Activated CD4-positive, alpha-beta T cell treated with anti-CD3 and anti-CD28 coated beads for 24 hours (primary cell): ENCODE measurements at places on chromosomes 1 and 21.

- no peak for DNase-seq
Observed at GRCh38 chr1:48572646-48573258, 100.7 kb upstream of the SPATA6 start.

DNA sequence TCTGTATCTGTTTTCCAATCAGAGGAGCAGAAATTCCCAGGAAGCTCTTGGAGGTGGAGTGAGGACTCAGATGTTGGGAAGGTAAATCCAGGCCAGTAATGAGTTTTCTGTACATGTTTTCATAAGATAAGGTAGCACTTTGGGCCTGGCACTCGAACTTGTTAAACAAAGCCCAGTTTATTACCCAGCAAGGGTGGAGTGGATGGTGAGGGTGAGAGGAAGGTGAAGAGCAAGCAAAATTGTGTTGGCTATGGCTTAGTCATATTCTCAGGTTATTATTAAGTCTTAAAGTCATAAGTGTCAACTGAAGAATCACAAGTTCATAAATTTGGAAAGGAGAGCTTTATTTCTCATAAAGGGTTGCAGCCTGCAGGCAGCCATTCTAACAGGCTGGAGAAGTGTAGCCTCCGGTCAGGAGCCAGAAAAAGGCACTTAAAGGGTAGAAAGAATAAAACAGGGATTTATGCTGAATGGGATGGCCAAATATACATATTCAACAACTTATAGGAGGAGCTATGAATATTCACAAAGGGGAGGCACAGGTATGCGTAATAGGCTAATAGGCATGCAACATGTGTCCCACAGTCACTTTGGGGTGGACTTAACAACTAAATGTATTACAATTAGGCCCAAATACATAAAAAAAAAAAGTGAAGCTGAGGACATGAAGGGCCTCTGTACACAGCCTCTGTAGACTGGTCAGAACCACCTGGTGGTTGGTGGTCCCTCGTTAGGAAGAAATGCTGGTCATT is 523.9 kb downstream of the LMO4 start:
- DNase-seq: no peak

- DNase-seq: no peak
Observed at GRCh38 chr1:198211696-198212095, 54.9 kb downstream of the NEK7 start.

DNA sequence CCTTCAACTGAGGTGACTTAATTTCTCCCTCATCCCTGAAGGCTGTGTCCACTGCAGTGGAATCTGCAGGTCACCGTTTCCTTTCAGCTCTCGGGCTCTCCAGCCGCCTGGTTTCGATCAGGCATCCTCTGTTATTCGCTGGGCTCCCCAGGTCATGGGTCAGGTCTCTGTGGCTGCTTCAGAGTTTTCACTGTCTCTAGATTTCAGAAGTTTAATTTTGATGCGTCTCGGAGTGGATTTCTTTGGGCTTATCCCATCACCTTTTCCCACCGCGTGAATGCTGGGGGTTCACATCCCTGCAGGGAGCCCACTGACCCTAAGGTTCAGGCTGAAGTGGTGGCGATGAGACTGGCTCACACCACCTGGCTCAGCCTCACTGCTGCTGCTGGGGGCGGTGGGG is 3.3 kb downstream of the ACTRT2 start:
- DNase-seq: no peak

GRCh38 chr1:230073371-230074035 is 6.5 kb downstream of the GALNT2 start:
- DNase-seq: no peak

DNA sequence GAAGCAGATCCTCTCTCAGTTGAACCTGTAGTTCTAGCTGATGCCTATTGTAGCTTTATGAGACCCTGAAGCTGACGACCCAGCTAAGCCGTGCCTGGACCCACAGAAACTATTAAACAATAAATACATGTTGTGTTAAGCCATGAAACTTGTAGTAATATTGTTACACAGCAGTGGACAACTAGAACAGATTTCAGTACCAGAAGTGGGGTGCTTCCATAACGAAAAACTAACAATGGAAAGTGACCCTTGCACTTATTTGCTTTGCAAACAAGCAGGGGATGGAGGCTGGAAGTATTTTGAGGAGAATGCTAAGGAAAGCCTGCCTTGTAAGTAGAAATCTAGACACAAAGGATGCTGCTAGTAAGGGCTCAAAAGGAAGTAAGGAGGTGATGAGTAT is 18.1 kb upstream of the HEATR1 start:
- DNase-seq: no peak

GRCh38 chr1:85334962-85335361 is 58.5 kb upstream of the BCL10 start:
- no peak for DNase-seq

DNA sequence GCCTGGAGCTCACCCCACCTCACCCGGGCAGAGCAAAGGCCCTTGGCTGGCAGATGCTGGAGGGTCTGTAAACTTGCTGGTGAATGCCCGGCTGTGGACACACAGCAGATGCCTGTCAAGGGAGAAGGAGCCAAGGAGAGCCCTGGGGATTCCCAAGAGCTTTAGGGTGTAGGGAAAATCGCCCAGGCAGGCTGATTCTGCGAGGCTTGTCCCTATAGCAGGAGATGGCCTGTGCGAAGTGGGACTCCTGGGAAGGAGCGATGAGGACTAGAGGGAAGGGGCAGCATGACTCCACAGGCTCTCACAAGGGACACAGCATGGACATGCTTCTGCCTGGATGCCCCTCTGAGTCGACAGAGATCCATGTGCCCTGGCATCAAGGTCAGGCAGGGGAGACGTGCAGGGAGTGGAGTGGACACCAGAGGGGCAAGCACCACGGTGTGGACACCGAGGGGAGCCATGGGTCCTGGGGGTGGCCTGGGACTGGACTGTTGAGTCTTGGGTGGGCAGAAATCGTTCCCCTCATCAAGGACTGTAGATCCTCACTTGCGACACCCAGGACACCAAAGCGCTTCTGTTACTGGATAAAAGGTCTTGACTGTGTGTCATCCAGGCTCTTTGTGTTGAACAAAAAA is 71.4 kb upstream of the ABCG1 start:
- no peak for DNase-seq

GRCh38 chr1:235941876-235942624 is 75.3 kb upstream of the LYST start:
- no peak for DNase-seq

GRCh38 chr1:95197616-95198252 is 36.3 kb upstream of the RWDD3 start:
- DNase-seq: no peak

GRCh38 chr1:237568955-237569354 is 321.8 kb downstream of the ZP4 start:
- DNase-seq: no peak

GRCh38 chr1:161792740-161793139 is 26.6 kb downstream of the ATF6 start:
- no peak for DNase-seq

DNA sequence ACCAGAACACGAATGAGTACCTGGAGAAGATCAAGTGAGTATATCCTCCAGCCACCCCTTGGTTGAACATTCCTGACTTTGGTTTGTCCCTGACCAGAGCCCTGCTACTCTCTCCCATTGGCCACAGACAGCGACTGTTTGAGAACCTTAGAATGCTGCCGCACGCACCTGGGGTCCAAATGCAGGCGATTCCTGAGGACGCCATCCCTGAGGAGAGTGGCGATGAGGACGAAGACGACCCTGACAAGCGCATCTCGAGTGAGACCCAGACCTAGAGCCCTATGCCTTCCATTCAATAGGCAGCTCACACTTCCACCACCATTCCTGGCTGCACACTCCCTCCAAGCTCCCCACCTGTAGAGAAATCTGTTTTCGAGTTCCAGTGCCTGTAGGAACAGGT is 4.5 kb downstream of the MARCKSL1 start:
- DNase-seq: no peak

GRCh38 chr21:26782331-26782730 is 62.9 kb downstream of the ADAMTS1 start:
- no peak for DNase-seq

DNA sequence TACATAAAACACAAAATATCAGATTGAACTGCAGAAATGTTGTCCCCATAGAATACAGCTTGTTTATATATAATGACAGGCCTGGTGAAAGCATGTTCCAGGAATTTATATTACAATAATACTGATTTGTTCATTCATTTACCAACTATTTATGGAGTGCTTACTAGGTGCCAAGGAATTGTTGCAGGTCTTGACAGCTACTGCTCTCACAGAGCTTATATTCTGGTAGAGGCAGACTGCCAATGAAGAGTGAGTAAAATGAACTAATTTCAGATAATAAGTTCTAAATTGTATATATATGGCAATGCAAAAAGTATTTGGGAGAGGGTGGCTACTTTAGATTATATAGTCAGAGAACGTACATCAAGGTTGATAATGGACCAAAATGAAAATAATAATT is 152.0 kb downstream of the COQ8A start:
- DNase-seq: no peak

DNA sequence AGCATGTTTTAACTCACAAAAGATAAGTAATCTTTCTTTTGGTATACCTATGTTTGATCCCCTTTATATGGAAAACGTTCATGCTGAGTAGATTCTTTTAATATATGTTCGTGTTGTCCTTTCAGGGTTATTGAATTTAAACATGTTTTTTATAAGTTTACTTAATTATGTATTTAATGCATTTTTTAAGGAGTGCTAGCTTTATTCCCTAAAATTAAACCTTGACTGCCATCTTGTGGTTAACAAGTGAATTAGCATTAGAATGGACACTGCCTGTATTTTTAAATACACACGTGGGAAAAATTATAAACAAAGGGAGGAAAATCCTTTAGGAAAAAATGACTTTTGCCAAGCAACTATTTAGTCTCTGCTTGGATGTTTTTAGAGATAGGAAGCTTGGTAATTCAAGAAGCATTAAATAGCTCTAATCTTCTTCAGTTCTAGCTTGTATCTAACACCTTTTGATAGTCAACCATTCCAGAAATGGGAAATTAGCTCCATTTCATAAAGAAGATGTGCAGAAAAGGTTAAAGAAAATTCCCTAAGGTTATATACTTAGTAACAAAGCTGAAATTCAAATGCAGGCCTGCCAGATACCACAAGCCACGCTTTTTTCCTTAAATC is 43.0 kb downstream of the UBE2U start:
- DNase-seq: no peak

DNA sequence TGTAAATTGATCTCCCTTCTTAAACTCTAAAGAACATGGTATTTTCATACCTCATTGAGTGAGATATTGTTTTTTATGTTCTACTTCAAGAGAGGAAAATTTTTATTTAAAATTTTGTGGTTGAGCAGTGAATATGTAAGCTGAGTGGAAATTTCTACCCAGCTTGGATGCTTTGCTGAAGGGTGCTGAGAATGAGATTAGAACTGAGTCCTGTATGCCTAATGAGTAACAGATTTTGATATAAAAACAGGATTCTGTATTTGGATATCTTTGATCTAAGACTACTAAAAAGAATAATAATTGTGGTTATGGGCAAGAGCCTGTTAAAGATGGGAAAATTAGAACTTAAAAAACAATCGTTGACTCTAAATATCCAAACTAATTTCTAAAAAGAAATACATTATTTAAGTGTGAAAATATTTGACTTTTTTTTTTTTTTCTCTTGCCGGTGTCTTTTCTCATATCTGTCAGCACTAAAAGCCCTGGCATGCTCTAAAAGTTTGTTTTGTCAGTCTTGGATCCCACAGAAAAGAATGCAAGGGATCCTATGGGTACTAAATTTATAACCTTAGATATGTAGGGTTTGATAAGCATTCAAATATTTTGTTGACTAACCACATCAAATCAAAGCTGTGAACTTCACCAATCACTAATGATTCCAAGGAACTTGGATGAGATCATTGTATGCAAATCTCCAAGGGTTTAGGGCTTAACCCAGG is 652.3 kb downstream of the PTPRC start:
- DNase-seq: no peak

GRCh38 chr1:1538334-1538733 is 2.1 kb downstream of the TMEM240 start:
- DNase-seq: no peak

DNA sequence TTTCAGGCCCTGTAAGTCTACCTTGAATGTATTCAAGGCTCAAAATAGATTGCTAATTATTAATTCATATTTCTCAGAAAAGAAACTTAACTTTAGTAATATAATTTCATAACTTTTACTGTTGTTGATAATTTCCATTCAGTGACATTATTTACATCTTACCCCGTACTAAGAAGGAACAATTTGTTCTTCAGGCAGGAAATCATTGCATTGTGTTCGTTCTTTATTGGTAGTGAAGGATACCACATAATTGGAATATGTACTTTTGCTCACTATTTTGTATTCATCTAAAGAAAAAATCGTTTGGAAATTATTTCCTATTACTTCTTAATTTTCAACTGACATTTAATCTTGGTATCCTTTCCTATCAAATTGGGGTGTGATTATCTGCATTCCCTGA is 39.4 kb downstream of the CTTNBP2NL start:
- no peak for DNase-seq

DNA sequence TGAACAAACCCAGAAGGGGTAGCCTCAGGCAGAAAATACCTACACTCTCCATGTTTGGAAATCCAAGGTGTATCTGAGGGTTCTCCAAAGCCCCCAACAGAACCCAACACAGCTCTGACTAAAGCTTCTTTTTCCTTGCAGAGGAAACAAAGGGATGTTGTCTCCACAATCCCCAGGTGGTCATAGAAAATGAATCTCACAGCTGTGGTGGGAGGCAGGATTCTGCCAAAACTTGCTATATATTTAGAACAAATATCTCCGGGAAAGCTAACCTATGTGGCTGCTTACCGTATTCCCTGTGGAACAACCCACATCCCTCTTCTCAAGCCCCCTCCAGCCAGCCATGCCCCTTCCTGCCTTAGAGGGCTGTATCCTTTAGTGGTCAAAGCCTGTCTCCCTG is 406.1 kb downstream of the PRDM2 start:
- DNase-seq: no peak

GRCh38 chr21:40471103-40471502 is 375.9 kb downstream of the DSCAM start:
- no peak for DNase-seq

DNA sequence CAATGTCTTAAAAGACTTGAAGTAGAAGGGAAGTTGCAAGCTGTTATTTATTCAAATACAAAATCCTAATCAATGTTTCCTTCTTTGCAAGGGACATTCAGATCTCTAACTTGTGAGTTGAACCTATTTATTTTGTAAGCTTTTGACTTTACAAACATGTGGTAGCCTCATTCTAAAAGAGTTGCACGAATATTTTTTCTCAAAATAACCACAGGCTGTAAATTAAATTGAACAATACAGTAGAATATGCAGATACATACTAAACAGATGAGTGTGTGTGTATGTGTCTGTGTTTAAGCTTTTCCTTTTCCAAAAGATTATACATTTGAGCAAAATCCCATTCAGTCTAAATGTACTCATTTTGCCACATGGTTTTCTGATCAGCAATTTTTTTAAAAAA is 4.8 kb upstream of the DYNLT5 start:
- DNase-seq: no peak
